A549 treated with DMSO at 1 μM for 4 hours (cell line): ENCODE measurements at places on chromosomes 5 and 9. TPM values are rescaled to one million over a fixed set of nuclear protein-coding genes. Genes with fewer than 3 reads are reported as not detected.

PNPLA7 gene
- total RNA-seq: 0.63 to 1.2 TPM (median 0.83 TPM) in 5 replicates

ADRA1B gene
- 8.1 to 11.7 TPM (median 10.3 TPM) in 5 replicates for total RNA-seq

SMIM33 gene
- not detected in 5 replicates for total RNA-seq

PCDHA2 gene
- total RNA-seq: 0.03 to 0.08 TPM (median 0.07 TPM) in 5 replicates

FIBCD1 gene
- total RNA-seq: 7.5 to 14.4 TPM (median 11.3 TPM) in 5 replicates

RMRP gene
- 7.7 to 45.5 TPM (median 11.2 TPM) in 4 of 5 replicates, not detected in the other for total RNA-seq

SEMA5A gene
- not detected in 5 replicates for total RNA-seq

IL5 gene
- total RNA-seq: not detected in 5 replicates

MSX2 gene
- total RNA-seq: 5.2 to 6.7 TPM (median 5.5 TPM) in 5 replicates
